Mucosa of gallbladder (tissue), 1 donor: ENCODE measurements at places on chromosomes 4 and X.
A peak's percentile ranks its signal among the peaks of the same experiment; 100 is the strongest.

- no peak for DNase-seq
These were observed 175.4 kb upstream of the PSAPL1 start for GRCh38 chr4:7610022-7610670.

DNA sequence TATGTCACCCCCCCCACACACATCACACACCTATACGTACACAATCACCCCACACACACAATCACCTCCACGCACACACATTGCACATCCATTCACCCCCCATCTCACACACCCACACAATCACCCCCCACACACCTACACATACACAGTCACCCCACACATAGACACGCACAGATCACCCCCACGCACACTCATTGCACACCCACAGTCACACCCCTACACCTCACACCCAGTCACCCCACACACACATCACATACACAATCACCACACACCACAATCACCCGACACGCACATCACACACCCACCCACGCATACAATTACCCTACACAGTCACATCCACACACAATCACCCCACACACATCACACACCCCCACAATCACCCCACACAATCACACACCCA is 15.9 kb upstream of the TADA2B start:
- DNase-seq = no peak

- DNase-seq = no peak
These were observed 41.1 kb downstream of the DDIT4L start for GRCh38 chr4:100149190-100149589.

- DNase-seq = no peak
These were observed 32.1 kb upstream of the CPLX1 start for GRCh38 chr4:858041-858481.

DNA sequence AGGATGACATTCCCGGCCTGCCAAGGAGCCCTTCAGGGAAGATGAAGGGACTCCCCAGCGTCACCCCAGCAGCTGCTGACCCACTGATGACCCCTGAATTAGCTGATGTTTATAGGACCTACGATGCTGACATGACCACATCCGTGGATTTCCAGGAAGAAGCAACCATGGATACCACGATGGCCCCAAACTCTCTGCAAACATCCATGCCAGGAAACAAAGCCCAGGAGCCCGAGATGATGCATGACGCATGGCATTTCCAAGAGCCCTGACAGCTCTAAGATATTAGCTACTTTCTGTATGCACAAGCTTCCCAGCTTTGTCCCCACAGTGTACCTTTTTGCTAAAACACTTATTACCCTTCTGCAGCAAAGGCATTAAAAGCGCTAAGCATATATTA is 14.4 kb downstream of the AMBN start:
- no peak for DNase-seq

- no peak for DNase-seq
These were observed 285.1 kb upstream of the FMR1 start for GRCh38 chrX:147626605-147627004.

- no peak for DNase-seq
These were observed 3.2 kb upstream of the KLF8 start for GRCh38 chrX:56228914-56229313.

GRCh38 chr4:126799416-126799815 is 833.3 kb upstream of the INTU start:
- no peak for DNase-seq

DNA sequence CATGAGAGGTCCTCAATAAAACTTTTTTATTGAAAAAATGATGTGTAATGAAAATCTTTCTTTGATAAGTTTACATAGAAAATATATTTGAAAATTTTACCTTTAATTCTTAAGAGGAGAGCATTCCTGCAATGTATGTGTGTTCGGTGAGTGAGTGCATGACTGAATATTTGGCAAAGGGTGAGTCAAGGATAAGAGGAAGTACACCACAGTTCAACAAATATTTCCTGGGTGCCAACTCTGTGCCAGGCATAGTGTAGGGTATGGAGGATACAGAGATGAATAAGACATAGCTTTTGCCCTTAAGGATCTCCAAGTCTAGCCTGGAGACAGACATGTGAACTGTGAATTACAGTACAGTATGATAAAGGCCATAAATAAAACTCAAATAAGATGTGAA is 84.7 kb upstream of the GPR101 start:
- no peak for DNase-seq

DNA sequence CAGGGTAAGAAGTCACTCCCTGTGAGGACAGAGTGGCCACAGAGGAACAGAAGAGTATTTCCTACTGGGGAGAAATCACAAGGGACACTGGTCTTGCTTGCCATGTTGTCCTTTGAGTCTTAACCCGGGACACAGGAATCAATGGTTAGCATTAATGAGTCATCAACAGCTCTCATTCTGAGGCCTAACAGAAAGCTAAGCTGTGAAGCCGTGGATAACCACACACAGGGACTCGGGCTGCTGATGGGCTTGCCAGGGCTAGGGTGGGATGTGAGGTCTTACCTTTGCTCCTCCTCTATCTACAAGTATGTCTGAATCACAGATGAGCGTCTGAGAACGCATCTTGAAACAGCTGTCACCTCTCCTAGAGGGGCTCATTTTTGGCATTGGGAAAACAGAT is 22.2 kb downstream of the HELT start:
- no peak for DNase-seq

- DNase-seq = no peak
These were observed 48.4 kb downstream of the ARFIP1 start for GRCh38 chr4:152828122-152828521.

GRCh38 chr4:113382704-113383103 is 333.3 kb downstream of the ANK2 start:
- DNase-seq = no peak

DNA sequence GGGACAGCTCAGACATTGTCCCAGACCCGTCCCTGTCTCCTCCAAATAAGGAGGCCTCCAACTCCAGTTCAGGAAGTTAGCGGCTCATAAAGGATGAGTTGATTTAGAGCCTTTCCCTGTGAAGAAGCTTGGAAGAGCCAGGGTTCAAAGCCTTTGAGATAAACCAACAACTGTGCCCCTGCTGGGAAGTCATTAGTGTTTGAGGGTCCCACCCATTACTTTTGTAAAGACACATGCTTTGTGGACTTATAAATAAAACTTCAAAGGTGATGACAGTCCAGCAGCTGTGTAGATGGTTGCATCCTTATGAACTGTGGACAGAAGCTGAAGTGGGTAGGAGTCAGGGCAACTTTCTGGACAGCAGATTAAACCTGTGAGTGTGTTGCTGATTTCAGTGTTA is 86.0 kb upstream of the PGRMC2 start:
- DNase-seq = no peak

GRCh38 chrX:111319451-111319850 is 49.2 kb upstream of the CAPN6 start:
- DNase-seq = no peak

- no peak for DNase-seq
These were observed 237.3 kb downstream of the USP46 start for GRCh38 chr4:52421811-52422213.

GRCh38 chr4:40607221-40607620 is 22.4 kb downstream of the RBM47 start:
- no peak for DNase-seq

- DNase-seq = no peak
These were observed 90.9 kb downstream of the COMMD8 start for GRCh38 chr4:47372561-47372960.

- DNase-seq = no peak
These were observed 47.2 kb downstream of the EDNRA start for GRCh38 chr4:147528054-147528453.

DNA sequence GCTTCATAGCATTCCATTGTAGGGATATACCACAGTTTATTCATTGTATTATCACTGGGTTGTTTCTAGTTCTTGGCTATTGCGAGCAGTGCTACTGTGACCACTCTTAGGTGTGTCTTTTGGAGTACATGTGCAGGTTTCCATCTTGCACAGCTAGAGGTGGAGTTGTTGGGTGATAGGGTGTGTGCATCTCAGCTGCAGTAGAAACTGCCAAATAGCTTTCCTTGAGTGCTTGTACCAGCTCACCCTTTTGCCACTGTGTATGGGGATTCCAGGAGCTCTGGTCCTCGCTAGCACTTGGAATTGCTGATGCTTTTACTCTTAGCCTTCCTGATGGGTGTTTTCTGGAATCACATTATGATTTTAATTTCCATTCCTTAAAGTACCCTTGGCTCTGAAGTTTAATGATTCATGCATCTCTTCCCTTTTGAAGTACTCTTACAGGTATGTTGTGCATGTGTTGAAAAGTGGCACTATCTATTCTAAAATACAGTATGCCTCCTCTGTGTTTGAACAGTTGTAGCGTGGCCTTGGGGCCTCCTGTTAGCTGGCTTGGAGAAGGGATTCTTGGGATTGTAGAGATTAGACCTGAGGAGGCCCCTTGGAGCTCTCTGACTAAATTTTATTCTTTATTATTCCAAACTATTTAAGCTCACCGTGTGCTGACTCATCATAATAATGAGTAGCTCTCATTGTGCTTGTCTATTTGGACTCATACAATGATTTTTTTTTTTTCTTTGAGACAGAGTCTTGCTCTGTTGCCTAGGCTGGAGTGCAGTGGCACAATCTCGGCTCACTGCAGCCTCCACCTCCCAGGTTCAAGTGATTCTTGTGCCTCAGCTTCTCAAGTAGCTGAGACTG is 38.4 kb downstream of the HTT start:
- DNase-seq = no peak

GRCh38 chr4:65645185-65645584 is 25.1 kb downstream of the EPHA5 start:
- DNase-seq = no peak

GRCh38 chr4:80614319-80614718 is 278.8 kb downstream of the CFAP299 start:
- DNase-seq = no peak

GRCh38 chr4:109662771-109663170 is 40.5 kb downstream of the CASP6 start:
- DNase-seq = no peak

DNA sequence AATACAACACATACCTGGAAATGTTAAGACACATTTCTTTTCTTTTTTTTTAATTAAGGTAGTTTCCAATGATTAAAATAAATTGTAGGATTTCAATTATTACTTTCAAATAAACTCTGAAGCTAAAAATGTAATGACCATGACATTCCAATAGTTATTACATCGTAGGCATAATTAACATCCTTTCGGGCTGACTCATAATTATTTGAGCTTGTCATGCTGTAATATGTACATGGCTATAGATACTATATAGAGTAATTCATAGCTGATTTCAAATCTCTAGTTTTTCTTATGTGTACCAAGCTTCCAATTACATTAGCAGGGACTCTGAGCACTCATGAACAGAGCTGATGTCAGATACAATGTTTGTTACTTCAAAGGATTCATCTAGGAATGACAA is 125.7 kb upstream of the GABRG1 start:
- DNase-seq = no peak

- no peak for DNase-seq
These were observed 15.8 kb upstream of the TXK start for GRCh38 chr4:48149827-48150370.

- no peak for DNase-seq
These were observed 72.5 kb downstream of the C4orf46 start for GRCh38 chr4:158599150-158599549.

- no peak for DNase-seq
These were observed 259.3 kb upstream of the GATB start for GRCh38 chr4:152020073-152020472.

- DNase-seq = no peak
These were observed 94.9 kb downstream of the ATP8A1 start for GRCh38 chr4:42562016-42562415.

- DNase-seq = no peak
These were observed 18.9 kb upstream of the HTRA3 start for GRCh38 chr4:8250637-8251036.

DNA sequence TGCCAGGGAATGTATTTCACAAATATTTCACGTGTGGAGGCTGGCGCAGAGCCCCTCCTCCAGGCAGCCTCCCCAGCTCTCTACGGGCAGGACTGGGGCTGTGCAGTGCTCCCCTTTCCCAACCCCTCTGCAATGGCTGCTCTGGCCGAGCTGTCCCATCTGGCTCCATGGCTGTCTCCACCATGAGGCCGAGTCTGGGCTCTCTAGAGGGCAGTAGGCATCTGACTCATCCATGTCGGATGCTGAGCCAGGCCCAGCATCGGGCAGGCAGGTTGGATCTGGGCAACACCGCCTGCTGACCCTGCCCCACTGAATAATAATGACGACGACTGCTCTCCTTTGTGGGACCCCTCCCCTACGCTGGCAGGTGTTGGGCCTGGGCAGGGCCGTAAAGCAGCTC is 11.0 kb upstream of the SH3TC1 start:
- no peak for DNase-seq

- DNase-seq = no peak
These were observed 330.3 kb upstream of the BOD1L1 start for GRCh38 chr4:13957871-13958270.

GRCh38 chrX:12292996-12293765 is 154.9 kb downstream of the FRMPD4 start:
- DNase-seq = no peak

GRCh38 chr4:83731609-83732008 is 195.7 kb downstream of the GPAT3 start:
- DNase-seq = no peak

- DNase-seq = peak; percentile 15
These were observed at the start of gene BANK1 for GRCh38 chr4:101790521-101791181. BANK1 (plus strand) TSS chr4:101790730; CDS start chr4:101790881, 151 bp downstream.

- DNase-seq = no peak
These were observed 34.6 kb upstream of the SMS start for GRCh38 chrX:21905953-21906352.

DNA sequence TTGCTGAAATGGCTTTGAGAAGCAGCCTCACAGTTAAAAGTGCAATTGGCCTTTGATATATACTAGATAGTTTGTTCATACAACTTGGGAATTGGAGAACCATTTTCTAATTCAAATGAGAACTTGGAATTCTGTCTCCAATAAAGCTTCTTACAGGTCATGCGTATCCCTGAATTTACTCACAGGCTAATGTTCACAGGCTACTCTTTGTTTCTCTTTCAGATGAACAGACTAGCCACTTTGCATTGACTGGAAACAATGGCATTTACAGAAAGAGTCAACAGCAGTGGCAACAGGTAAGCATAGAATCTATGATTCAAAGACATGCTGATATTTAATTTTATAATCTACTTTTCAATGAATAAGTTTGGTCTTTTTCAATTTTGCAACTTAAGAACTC is 13.5 kb downstream of the AFF1 start:
- no peak for DNase-seq
